SJSA1 (cell line): ENCODE measurements at places on chromosomes 11 and 22. TPM values are rescaled to one million over a fixed set of nuclear protein-coding genes. Genes with fewer than 3 reads are reported as not detected.

SCGB2A2 gene
- total RNA-seq: not detected in 2 replicates

FAT3 gene
- total RNA-seq: 0.16 and 0.32 TPM in 2 replicates

ASCL2 gene
- not detected in 2 replicates for total RNA-seq

DNA sequence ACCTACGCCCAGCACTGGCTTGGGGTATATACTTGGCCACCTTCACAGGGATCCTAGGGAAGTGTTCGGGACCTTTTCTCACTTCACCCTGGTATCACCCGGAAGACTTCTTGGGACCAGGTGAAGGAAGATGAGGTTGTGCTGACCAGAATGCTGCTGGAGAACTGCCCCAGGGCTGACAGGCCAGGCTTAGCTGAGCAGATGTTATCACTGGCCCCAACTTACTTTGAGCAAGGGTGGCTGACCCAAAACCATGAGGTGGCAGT, 4.5 kb downstream of the FTH1 start:
- DNase-seq: no peak
- no peak overlapping the region for H3K4me3 ChIP-seq
- H3K36me3 ChIP-seq: peaks cover 56% of the 10 kb centered on the region
- peaks cover 16% of the 10 kb centered on the region for H3K4me1 ChIP-seq

DNA sequence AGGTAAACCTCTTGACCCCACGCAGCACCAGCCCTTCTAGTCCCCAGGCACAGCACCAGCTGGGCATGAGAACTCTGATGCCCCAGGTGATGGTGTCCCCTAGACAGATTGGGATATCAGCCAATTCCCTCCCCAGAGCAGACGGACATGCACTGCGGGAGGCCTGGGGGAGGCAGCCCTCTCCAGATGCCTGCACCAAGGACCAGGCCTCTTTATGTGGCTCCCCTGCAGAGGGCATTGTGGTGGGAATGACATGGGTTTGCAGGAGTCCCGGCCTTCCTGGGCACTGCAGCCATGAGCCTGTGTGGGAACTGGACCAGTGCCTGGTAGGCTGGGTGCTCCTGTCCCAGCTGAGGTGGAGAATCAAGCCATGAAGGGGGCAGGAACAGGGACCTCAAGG, 25.9 kb downstream of the PPM1F start:
- no peak for DNase-seq
- no peaks in the 10 kb centered on the region for H3K27me3 ChIP-seq
- no peak overlapping the region for H3K4me3 ChIP-seq
- H3K36me3 ChIP-seq: peaks cover 48% of the 10 kb centered on the region

- H3K27me3 ChIP-seq: no peaks in the 10 kb centered on the region
- H3K36me3 ChIP-seq: peaks cover 24% of the 10 kb centered on the region
- H3K4me3 ChIP-seq: no peak overlapping the region
- no peak overlapping the region for H3K27ac ChIP-seq
Observed at GRCh38 chr11:90218606-90219005, 4.2 kb downstream of the CHORDC1 start.
